Central memory CD4-positive, alpha-beta T cell (primary cell): ENCODE measurements at places on chromosomes 1 and 21.

GRCh38 chr1:225848030-225848955 is 33.9 kb downstream of the TMEM63A start:
- no peak for DNase-seq

DNA sequence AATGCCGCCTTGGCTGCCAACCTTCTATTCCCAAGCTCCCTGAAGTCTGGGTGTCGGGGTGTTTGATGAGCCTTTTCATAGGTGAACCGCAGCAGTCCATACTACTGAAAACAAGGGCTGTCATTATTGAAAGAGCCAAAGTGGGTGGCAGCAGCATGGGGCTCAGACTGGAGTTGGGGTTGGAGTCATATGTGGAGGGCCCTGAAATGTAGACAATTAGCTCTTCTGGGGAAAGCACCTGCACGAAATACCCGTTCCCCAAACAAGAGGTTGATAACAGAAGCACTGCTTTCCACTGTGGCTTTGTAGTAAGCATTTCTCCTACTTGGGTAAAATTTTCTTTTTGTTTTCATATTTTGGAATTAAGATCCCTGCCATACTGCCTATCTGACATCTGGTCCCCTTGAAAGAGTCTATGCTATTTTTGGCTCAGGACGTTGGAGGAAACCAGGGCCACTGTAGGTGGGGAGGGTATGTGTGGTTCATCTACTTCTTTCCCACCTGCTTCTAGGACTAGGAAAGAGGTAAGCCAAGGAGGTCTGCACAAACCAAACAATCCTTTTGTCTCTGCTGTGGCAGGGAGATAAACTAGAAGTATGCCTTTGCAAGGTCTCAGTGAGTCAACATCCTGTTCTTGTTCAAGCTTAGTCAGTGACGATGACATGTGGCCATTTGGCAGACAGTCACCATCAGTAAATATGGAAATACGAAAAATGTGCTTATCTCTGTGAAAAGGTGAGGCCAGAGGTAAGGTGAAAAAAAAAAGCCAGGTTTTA is 197.0 kb upstream of the UBE2U start:
- DNase-seq = no peak

- DNase-seq = no peak
Observed at GRCh38 chr1:222656391-222657155, 38.7 kb downstream of the MIA3 start.

- no peak for DNase-seq
Observed at GRCh38 chr1:227043755-227044154, 103.7 kb downstream of the COQ8A start.

- no peak for DNase-seq
Observed at GRCh38 chr1:244941121-244941520, 76.8 kb upstream of the HNRNPU start.

DNA sequence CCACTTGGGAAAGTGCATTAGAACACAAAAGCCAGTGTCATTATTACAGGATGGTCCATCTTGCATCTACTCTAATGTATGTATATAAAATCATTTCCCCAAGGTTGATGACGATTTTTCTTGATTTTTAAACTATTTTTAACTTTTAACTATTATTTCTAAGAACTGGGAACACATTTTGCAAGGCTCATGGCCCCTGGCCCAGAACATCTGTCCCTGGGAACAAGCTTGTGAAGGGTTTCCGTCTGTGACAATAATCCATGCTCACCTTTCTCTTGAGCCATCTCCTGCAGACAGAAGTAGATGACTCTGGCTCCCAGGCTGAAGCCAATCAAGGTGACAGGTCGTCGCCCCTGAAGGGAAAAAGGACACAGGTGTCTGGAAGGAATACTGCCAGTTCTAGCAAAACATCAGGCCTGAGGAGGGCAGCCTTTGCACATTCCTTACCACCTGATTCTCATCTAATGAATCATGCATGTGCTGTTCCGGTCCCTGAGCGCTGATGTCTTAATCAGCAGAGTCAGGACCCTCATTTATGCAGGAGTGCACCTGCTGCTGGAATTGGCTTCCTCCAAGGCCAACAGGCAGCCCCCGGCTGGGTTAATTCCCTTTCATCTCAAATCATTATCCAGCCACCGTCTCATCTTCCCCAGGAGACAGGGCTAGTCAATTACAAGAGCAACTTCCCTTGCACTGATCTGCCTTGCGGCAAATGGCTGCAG is 62.5 kb downstream of the TMCO4 start:
- no peak for DNase-seq

- DNase-seq = no peak
Observed at GRCh38 chr1:209123601-209124000, 459.9 kb upstream of the CAMK1G start.

GRCh38 chr1:108704496-108704895 is 8.2 kb upstream of the FNDC7 start:
- DNase-seq = no peak

GRCh38 chr21:16708101-16708835 is 804.6 kb upstream of the CXADR start:
- DNase-seq = no peak

DNA sequence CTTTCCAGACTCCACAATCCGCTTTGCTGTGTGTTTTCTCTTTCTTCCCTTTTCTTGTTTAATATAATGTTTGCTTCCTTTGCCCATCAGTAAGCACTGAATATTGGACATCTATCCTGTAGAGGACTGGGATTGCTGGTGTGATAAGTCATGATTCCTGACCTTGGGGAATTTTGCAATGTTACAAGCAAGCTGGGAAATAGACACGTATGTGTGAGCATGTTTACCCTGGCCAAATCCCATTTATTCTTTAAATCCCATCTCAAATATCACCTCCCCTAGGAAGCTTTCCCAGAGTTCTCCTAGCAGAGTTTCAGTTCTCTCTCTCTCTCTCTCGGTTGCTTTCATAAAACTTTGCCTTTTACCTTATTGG is 155.3 kb downstream of the ROR1 start:
- no peak for DNase-seq

GRCh38 chr1:46530791-46531409 is 20.5 kb downstream of the KNCN start:
- no peak for DNase-seq

- no peak for DNase-seq
Observed at GRCh38 chr1:181448461-181448860, 34.9 kb upstream of the CACNA1E start.

GRCh38 chr1:33397125-33397506 is 33.8 kb downstream of the PHC2 start:
- DNase-seq = no peak

GRCh38 chr1:228144193-228144992 is 4.3 kb downstream of the GUK1 start:
- no peak for DNase-seq

DNA sequence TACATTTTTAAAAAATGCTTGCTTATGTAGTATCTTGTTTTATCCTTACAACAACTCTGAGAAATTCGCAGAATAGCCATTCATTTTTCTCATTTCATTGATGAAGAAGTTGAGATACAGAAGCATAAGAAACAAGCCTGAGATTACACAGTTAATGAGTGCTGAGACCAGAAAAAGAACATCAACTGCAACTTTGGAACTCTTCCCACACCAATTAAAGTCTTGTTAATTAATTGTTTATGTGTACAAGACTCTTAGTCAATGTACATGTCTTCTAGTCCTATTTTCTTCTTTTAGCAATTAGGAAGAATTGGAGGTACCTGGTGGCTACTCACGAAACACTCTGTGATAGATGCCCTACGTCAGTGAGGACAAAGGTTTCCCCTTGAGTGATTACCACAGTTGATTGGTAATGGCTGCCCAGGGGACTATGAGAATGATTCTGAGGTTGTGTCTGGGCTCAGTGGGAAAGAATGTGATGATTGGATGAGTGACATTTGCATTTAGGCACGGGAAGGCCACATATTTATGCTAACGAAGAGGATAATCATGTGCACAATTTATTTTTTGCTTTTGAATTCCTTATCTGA is 187.4 kb upstream of the KCNK2 start:
- no peak for DNase-seq

DNA sequence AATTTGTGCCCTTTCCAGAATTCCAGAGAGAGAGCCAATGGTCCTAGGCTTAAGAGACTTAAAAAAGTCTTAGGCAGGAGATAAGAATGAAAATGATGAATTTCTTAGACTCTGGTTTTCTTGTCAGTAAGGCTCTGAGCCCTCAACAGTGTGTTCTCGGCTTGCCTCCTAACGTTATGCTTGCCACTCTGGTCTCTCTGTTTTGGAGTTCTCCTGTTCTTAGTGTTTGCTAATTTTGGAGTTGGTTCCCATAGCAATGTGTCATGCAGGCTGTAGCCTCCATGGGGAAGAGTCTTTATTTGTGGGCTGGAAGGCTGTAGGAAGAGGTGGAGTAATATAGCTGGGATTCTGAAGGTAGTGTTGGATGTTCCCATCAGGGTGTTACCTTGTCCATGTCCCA is 19.9 kb downstream of the TBX19 start:
- no peak for DNase-seq

GRCh38 chr1:97163591-97164275 is 442.1 kb downstream of the PTBP2 start:
- no peak for DNase-seq
